ENCODE measurements at places on chromosomes 5 and 9. TPM values are rescaled to one million over a fixed set of nuclear protein-coding genes. Genes with fewer than 3 reads are reported as not detected.

Gene ARHGEF37
- 0.53 TPM for total RNA-seq

Gene TAS2R1
- not detected for total RNA-seq

Gene STOML2
- 258 TPM for total RNA-seq

Gene GRXCR2
- total RNA-seq = not detected

Gene TAF11L2
- total RNA-seq = not detected

Gene NMUR2
- not detected for total RNA-seq

Gene PCDHB13
- total RNA-seq = 0.04 TPM

- H3K27ac ChIP-seq = peak overlapping the region; percentile 72
- H3K4me3 ChIP-seq = peak overlapping the region; percentile 77
- H3K27me3 ChIP-seq = no peaks in the 10 kb centered on the region
- no peaks in the 10 kb centered on the region for H3K36me3 ChIP-seq
Measured at GRCh38 chr5:76716456-76717157, 681 bp downstream of the F2R start.

- no peak for DNase-seq
- H3K4me3 ChIP-seq = no peak overlapping the region
Measured at GRCh38 chr5:119694284-119694683, 64.9 kb downstream of the FAM170A start.

DNA sequence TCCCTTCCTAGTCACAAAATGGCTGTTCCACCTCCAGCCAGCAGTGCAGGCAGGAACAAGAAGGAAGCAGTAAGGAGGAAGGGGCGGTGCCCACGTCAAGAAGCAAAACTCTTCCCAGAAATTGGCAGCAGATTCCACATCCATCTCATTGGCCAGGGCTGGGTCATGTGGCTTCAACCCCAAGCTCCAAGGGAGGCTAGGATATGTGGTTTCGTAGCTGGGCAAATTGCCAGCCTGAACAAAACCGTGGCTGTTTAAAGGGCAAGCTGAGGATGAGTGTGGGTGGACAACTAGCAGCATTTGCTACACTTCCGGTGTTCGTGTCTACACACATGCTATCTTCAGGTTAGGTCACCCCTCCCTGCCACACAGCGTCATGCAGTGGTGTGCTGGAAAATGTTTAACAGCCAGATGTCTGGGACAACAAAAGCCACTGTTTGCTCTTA, 92.1 kb upstream of the MAP1B start:
- no peak for DNase-seq
- H3K4me1 ChIP-seq = no peaks in the 10 kb centered on the region
- no peak overlapping the region for H3K27ac ChIP-seq
- H3K36me3 ChIP-seq = no peaks in the 10 kb centered on the region
- H3K4me3 ChIP-seq = no peak overlapping the region
- H3K27me3 ChIP-seq = no peaks in the 10 kb centered on the region

- H3K4me1 ChIP-seq = no peaks in the 10 kb centered on the region
Measured at GRCh38 chr9:23622396-23622795, 203.6 kb downstream of the ELAVL2 start.

DNA sequence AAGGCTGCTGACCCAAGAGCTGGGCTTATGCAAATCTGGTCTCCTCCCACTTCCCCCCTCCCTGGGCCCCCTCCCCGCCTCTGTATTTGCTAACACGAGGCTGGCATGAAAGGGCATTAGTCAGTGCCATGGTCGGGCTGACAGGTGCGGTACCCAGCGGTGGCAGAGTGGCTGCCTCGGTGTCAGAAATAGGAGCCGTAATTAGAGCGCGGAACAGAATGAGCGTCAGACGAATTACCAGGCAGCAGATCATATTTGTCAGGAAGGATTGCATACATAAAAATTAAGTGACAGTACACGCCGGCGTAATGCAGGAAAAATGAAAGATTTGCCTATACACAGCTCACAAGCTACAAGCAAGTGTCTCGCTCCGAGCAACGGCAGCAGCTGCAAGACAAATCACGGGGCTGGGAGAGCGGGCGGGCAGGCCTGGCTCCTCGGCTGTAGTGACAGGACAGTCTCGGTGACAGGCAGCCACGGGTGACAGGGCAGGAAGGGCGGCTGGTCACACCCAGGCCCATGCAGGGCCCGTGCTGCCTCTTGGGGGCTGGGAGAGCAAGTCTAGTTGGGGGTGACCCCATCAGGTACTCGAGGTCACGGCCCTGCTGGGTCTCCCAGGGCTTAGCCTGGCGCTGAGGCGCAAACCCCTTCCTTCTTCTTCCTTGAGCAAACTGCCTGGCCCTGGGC, 72.4 kb downstream of the NEK6 start:
- H3K4me1 ChIP-seq = no peaks in the 10 kb centered on the region
- H3K27ac ChIP-seq = no peak overlapping the region
- H3K36me3 ChIP-seq = no peaks in the 10 kb centered on the region
- DNase-seq = no peak
- H3K27me3 ChIP-seq = no peaks in the 10 kb centered on the region

GRCh38 chr5:146962801-146963355, 84.3 kb upstream of the PPP2R2B start:
- H3K27ac ChIP-seq = no peak overlapping the region
- H3K36me3 ChIP-seq = no peaks in the 10 kb centered on the region

GRCh38 chr9:76027416-76027815, 136.9 kb downstream of the PCSK5 start:
- H3K27ac ChIP-seq = no peak overlapping the region
- H3K4me1 ChIP-seq = peaks cover 67% of the 10 kb centered on the region
- H3K4me3 ChIP-seq = peak overlapping the region; percentile 32
- peak; percentile 16 for DNase-seq
- H3K36me3 ChIP-seq = no peaks in the 10 kb centered on the region
- H3K27me3 ChIP-seq = no peaks in the 10 kb centered on the region

- no peak for DNase-seq
- H3K4me1 ChIP-seq = no peaks in the 10 kb centered on the region
- no peaks in the 10 kb centered on the region for H3K27me3 ChIP-seq
- no peak overlapping the region for H3K4me3 ChIP-seq
Measured at GRCh38 chr5:153096381-153096780, 394.1 kb upstream of the GRIA1 start.

- no peak overlapping the region for H3K27ac ChIP-seq
- H3K4me1 ChIP-seq = no peaks in the 10 kb centered on the region
- no peak overlapping the region for H3K4me3 ChIP-seq
- H3K36me3 ChIP-seq = no peaks in the 10 kb centered on the region
Measured at GRCh38 chr5:165477546-165477945, 1972.1 kb downstream of the MAT2B start.

GRCh38 chr5:34500236-34500847, 155.8 kb upstream of the RAI14 start:
- DNase-seq = no peak
- no peak overlapping the region for H3K27ac ChIP-seq
- no peak overlapping the region for H3K4me3 ChIP-seq

- peaks cover 18% of the 10 kb centered on the region for H3K4me1 ChIP-seq
- no peaks in the 10 kb centered on the region for H3K27me3 ChIP-seq
- H3K4me3 ChIP-seq = no peak overlapping the region
- no peak for DNase-seq
- no peak overlapping the region for H3K27ac ChIP-seq
Measured at GRCh38 chr9:99011161-99011709, 67.5 kb downstream of the COL15A1 start.

GRCh38 chr5:23440703-23441102, 66.7 kb upstream of the PRDM9 start:
- H3K4me3 ChIP-seq = no peak overlapping the region
- no peak overlapping the region for H3K27ac ChIP-seq
- DNase-seq = no peak
- H3K36me3 ChIP-seq = no peaks in the 10 kb centered on the region

DNA sequence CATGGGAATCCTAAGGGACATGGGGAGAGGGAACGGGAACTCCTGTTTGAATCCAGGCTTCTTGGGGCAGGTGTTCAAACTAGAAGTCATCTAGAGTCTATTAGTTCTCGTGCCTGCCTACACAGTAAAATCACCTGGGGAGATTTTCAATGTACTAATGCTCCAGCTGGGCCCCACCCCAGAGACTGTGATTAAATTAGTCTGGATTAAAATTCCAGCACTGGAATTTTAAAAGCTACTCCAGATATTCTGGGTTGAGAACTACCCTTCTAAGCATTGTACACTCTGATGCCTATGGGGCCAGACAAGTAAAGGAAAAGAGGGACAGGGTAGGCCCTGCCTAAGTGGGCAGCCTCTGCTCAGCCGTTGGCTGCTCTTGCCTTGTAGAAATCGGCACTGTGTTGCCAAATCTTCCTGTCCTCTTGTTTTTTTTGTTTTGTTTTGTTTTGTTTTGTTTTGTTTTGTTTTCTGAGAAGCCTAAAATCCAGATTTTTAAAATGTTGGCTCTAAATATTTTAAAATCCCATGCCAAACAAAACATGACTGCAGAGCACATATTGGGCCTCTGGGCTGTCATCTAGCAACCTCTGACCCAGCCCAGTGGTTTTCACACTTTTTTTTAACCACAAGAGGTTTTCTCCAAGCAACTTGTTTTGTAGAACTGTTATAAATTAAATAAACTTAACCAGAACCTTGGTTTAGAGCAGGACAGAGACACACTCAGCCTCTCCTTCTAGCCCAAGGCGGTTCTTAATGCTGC, 29.0 kb downstream of the ADRB2 start:
- no peak overlapping the region for H3K4me3 ChIP-seq
- no peaks in the 10 kb centered on the region for H3K36me3 ChIP-seq
- H3K27ac ChIP-seq = peak overlapping the region; percentile 2
- DNase-seq = peak; percentile 56
- no peaks in the 10 kb centered on the region for H3K27me3 ChIP-seq
- peaks cover 81% of the 10 kb centered on the region for H3K4me1 ChIP-seq

DNA sequence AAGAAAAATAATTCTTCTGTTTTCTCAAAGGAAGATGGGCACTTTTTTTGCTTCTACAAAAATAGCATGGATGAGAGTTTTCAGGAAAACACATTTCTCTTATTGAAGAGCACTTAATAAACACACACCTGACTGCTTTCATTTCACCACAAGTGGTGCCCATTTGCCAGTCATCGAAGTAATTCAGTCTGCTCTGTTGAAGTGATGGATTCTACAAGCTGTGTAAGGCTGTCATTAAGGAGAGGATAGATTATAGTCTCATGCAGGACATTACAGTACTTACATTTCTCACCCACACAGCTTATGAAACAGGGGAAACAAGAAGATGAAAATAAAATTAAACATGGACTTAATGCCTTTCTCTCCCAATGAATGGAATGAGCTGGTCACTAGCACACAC, 165.2 kb downstream of the NR2F1-AS1 start:
- DNase-seq = no peak
- no peak overlapping the region for H3K4me3 ChIP-seq
- no peaks in the 10 kb centered on the region for H3K4me1 ChIP-seq
- no peaks in the 10 kb centered on the region for H3K27me3 ChIP-seq

DNA sequence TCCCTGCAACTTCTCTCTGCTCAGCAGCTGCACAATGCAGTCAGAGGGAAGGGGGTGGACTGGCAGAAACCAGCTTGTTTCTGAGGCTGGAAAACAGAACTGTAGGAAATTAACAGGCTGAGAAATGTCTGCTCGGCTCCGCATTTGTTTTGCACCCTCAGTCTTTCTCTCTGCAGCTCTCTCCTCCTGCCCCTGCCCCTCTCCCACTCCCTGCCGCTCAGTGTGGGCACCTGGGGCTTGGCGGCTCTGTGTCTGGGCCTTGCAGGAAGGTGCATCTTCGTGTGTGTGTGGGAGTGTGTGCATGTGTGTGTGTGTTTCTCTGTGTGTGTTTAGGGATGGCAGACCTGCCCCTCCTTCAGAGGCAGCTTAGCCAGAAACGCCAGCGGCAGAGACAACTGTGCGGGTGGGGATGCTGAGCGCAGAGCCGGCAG, 53.0 kb downstream of the PCDH1 start:
- H3K4me3 ChIP-seq = no peak overlapping the region
- H3K4me1 ChIP-seq = no peaks in the 10 kb centered on the region
- DNase-seq = no peak
- no peaks in the 10 kb centered on the region for H3K27me3 ChIP-seq
- H3K27ac ChIP-seq = no peak overlapping the region
- no peaks in the 10 kb centered on the region for H3K36me3 ChIP-seq

DNA sequence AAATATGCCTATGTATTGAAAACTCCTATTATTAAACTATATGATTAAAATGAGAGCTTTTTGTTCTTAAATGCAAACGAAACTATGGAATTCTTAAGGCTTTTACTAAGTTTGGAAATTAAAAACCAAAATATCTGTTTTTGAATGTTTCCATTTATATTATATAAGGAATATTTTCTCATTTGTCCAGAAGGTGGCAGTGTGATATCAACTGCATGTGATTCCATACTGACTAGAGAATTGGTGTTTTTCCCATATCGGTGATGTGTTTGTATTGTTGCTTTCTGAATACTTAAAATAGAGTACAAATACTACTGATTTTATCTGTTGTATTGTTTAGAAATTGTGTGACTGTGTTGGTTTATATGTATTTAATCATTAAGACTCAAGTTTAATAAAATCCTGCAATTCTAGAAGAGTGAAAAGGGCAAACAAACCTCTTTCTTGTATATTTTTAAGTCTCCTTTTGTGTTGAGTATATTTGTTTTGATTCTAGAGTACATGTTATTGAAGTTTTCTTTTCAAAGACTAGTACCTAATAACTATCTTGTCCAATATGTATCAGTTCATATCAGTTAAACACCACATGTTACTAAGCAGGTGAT, 320.8 kb downstream of the CCDC171 start:
- H3K27ac ChIP-seq = no peak overlapping the region
- no peaks in the 10 kb centered on the region for H3K4me1 ChIP-seq
- H3K36me3 ChIP-seq = no peaks in the 10 kb centered on the region
- no peak for DNase-seq

DNA sequence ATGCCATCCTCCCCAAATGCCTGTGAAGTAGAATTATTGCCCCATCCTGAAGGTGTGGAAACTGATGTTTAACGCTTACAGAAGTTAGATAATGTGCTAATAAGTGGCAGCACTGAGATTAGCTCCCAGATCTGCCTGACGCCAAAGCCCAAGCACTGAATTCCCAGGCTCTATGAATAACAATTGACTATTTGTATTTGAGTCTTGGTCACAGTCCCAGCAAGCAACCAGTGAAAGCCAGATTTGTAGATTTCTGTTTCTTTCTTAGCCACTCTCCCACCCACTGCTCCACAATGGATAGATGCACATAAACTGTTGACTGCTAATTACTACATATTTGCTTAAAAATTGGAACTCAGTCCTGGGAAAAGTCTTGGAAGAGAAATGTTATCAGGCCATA, 34.4 kb downstream of the FAM240B start:
- H3K4me1 ChIP-seq = no peaks in the 10 kb centered on the region
- no peak for DNase-seq
- H3K27ac ChIP-seq = no peak overlapping the region
- no peaks in the 10 kb centered on the region for H3K36me3 ChIP-seq
- no peak overlapping the region for H3K4me3 ChIP-seq

DNA sequence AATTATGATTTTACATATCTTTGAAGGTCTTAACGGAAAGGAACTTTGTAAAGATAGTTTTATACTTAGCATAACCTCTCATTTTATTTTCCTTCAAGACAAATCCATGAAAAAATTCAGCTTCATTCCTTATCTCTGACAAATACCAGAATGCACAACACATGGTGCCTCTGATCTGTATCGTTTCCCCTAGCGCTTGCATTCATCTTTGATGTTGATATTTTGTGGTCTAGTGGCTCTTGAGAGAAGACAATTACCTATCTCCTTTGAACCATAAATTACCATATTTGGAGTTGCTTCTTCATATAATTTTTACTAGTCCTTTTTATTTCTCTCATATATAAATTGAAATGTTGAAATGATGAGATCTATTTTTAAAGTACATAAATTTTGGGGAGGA, 551.3 kb downstream of the PDE4D start:
- H3K36me3 ChIP-seq = no peaks in the 10 kb centered on the region
- no peak overlapping the region for H3K4me3 ChIP-seq
- H3K27ac ChIP-seq = no peak overlapping the region

- H3K27ac ChIP-seq = no peak overlapping the region
- H3K27me3 ChIP-seq = no peaks in the 10 kb centered on the region
- peaks cover 14% of the 10 kb centered on the region for H3K4me1 ChIP-seq
- H3K4me3 ChIP-seq = no peak overlapping the region
Measured at GRCh38 chr5:142840575-142840974, 70.4 kb downstream of the ARHGAP26 start.
